ENCODE measurements at places on chromosomes 5 and 9.

- no peak for DNase-seq
These were observed 53.8 kb downstream of the ARRDC3 start for GRCh38 chr5:91329283-91329682.

DNA sequence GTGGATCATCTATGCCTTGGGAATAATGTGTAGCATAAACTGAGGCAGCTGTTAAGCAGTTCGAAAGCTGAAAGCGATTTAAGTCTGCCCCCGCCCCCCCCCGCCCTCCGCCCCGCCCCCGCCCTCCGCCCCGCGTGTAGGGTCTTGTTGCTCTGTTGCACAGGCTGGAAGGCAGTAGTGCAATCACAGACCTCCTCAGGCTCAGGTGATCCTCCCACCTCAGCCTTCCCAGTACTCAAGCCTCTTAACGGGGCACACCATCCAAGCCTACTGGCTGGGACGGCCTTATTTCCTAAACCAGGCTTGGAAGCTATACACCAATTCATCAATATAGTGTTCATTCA, 945 bp downstream of the ANKDD1B start:
- no peak for DNase-seq

GRCh38 chr5:28190011-28190410, 1151.6 kb upstream of the CDH9 start:
- no peak for DNase-seq

DNA sequence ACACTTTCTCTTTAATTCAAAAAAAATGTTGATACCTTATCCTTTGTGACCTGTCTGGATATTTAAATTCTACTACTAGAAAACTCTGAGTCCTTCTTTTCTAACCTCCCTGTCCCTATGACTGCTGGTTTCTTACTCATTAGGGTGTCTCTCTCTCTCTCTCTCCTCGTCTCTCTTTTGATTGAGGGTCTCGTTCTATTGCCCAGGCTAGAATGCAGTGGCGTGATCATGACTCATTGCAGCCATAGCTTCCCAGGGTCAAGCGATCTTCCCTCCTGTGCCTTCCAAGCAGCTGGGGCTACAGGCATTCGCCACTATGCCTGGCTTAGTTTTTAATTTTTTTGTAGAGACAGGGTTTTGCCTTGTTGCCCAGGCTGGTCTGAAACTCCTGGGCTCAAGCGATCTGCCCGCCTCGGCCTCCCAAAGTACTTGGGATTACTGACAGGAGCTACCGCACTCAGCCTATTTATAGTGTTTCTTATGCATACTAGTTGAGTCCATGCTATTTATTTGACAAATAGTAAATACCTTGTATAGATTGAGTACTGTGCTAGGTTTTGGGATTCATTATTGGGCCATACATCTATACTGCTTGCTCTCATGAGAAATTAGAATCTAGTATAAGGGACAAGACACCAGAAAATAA, 61.9 kb downstream of the NSD1 start:
- DNase-seq: no peak

DNA sequence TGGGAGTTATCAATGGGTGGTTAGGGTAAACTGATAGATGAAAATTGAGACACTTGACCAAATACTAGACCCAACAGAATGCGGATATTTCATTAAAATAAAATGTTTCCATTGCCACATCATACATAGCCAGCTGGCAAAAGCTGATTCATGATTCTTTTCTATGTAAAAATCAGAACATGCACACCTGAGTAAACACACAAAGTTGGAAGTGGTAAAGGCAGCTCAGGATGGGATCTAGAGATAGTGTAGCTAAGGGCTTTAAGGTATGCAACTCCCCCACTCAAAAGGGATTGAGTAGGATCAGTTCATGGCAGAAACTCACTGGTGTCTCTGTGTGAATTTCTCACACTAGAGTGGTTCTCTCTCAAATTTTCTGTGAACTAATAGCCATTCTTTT, 541.1 kb upstream of the GRAMD2B start:
- DNase-seq: no peak

DNA sequence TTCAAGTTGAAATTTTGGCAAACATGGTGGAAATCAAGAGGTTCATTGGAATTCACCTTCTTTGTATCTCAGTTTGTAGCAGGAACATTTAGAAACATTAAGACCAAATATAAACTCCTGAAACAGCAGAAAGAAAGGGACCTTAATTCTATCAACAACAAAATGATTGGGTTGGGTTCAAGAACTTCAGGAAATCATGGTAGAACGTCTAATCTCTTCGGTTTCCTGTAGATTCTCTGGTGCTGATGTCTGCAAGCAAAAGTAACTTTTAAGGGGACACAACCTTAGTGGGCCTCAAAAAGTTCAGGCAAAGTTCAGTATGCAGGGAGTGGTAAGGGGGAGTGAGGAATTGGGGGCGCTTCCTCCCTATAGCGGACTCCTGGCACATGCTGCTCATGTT, 3.4 kb downstream of the IL33 start:
- DNase-seq: no peak

DNA sequence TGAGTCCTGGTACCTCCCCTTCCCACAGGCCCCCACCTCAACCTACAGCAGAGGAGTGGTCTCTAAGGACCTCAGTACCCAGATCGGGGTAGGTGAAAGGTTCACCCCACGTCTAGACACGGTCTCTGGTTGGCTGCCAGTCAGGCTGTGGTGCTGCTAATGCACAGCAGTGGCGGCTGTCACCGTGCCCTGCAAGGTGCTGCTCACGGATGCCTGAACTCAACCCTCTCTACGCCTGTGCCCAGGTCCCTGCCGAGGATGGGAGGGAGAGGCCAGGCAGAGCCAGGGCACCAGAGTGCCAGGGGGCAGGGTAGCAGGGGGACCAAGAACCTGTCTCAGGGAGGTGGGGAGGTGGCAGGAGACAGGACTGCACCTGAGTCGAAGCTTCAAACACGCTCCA, 14.3 kb downstream of the IER5L start:
- DNase-seq: no peak

GRCh38 chr5:98557916-98558315, 215.5 kb upstream of the RGMB start:
- no peak for DNase-seq

GRCh38 chr9:138066049-138066448, 188.5 kb downstream of the CACNA1B start:
- no peak for DNase-seq

DNA sequence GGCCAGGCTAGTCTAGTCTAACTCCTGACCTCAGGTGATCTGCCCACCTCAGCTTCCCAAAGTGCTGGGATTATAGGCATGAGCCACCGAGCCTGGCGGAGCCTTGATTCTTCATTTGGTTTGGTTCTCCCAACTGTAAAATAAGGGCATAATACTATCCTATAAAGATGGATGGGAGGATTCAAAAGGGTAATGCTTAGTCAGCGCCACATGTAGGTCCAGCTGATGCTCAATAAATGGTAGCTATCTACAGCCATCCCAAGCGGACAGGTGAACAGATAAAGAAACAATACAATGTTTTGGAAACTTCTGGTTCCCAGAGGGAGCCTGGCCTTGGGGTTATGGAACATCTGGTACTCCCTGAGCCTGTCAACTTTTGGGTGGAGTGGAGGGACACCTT, 13.6 kb upstream of the SET start:
- DNase-seq: no peak

- no peak for DNase-seq
These were observed 77.7 kb upstream of the TAS2R1 start for GRCh38 chr5:9707732-9708462.

- no peak for DNase-seq
These were observed 181.4 kb downstream of the FGF18 start for GRCh38 chr5:171600741-171601265.

DNA sequence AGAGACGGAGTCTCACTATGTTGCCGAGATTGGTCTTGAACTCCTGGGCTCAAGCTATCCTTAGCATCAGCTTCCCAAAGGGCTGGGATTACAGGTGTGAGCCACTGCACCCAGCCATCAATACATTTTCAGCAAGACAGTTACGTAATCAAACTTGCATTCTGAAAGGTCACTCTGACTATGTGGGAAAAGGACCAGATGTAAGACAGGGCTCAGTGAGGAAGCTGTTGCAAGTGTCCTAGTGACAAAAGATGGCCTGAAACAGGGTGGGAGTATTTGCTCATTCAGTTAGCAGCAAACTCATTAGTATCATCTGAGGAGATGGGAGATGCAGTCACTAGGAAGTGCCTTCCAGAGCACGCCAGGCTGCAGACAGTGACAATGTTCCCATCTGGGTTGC, 16.9 kb downstream of the MED27 start:
- DNase-seq: no peak

- no peak for DNase-seq
These were observed 1.6 kb upstream of the DNLZ start for GRCh38 chr9:136364942-136365774.

DNA sequence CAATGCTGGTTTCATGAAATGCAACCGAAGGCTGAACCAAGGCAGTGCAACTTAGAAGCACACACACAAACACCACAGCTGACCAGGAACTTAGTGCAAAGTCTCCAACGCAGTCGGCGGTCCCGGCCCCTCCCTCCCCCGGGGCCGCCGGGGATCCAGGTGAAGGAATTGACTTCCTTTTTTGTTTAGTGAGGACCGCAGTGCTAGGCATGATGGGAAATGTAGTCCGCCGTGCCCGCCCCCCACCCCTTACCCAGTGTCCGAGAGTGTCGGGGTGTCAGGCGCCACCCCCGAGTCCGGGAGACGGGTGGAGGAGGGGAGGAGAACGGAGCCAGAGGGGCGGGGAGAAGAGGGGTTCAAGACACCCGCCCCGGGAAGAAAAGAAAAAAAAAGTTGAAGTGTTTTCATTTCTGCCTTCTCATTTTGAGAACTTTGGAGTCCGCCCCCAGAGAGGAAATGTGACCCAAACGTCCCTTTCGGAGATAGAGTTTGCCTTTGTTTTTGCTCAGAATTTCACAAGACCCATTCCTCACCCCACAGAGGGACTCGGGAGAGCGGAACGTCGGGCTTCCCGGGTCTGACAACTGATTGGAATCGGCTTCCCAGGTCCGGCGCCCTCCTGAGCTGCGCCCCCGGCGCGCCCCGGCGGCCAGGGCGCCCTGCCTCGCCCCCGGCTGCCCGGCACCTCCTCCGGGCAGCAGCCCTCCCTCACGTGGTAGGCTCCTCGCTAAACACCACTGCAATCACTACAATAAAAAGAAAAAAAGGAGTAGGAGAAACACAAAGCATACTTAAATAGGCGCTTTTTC, 2.0 kb downstream of the IER5L start:
- DNase-seq: peak; percentile 74

- DNase-seq: no peak
These were observed 99.1 kb downstream of the MACIR start for GRCh38 chr5:103357636-103358035.

DNA sequence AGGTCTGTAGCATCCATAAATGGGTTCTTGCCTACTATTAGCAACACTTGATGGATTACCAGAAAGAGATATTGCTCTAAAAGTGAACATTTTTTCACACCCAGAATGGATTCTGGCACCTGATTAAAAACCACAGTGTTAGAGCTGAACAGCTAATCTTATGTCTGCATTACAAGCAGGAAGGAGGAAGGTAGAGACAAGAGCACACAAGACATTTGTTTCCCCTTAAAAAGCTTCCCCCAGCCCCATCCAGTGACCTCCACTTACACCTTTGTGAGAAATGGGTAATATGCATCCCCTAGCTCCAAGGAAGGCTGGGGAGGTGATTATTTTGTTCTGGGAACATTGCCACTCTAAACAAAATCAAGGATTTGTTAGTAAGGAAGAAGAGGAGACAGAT, 12.0 kb upstream of the TRIM36 start:
- DNase-seq: no peak

GRCh38 chr5:176369934-176370711, 4.8 kb downstream of the ARL10 start:
- DNase-seq: no peak

GRCh38 chr5:115930630-115931337, 31.5 kb upstream of the LVRN start:
- DNase-seq: no peak

DNA sequence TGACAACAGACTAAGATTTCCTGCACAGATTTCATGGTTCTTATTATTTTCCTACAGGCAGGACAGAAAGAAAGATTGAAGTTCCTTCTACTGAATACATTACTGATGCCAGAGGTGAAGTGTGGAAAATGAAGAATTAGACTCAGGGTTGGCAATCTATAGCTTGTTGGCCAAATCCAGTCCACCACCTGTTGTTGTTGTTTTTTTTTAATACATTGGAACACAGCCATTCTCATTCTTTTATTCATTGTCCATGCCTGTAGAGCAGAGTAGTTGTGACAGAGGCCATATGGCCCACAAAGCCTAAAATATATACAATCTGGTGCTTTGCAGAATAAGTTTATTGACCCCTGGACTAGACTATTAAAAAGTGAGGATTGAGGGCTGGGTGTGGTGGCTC, 5.8 kb upstream of the PLPPR1 start:
- no peak for DNase-seq

DNA sequence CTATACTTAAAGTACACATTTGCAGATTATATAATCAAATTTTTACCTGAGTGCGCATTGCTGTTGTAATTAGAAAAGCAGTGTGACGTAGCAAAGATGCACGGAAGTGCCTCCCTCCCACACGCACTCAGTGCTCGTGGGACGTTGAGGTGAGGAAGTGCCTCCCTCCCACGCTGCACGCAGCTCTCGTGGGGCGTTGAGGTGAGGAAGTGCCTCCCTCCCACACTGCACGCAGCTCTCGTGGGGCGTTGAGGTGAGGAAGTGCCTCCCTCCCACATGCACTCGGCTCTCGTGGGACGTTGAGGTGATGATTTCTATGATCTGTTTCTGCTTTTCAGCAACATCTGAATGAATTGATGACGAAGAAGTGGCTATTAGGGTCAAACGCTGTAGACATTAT, 21.0 kb downstream of the EXOC3 start:
- no peak for DNase-seq

- no peak for DNase-seq
These were observed 20.9 kb upstream of the TTC33 start for GRCh38 chr5:40776658-40776977.

- no peak for DNase-seq
These were observed 4.0 kb upstream of the CCL28 start for GRCh38 chr5:43415935-43416802.

- DNase-seq: no peak
These were observed 210.5 kb downstream of the NXNL2 start for GRCh38 chr9:88745276-88746001.

GRCh38 chr5:19240170-19240569, 747.8 kb downstream of the CDH18 start:
- no peak for DNase-seq

DNA sequence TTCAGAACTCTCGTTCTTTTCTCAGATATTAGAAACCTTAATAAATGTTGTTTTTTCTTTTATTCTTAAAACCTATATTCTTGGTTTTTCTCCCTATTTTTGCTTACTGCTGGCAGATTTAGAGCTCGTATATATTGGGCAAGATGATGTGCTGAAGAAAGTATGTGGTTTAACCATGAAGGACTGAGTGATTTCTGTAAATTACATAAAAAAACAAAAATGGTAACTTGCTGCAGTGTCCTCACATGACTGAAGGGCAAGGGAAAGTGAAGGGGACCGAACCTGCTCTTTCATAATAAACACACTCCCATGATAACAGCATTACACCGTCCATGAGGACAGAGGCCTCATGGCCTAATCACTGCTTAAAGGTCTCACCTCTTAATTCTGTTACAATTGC, 393.8 kb upstream of the ZNF608 start:
- DNase-seq: no peak

GRCh38 chr9:73125651-73126050, 26.0 kb upstream of the ANXA1 start:
- no peak for DNase-seq
